CD4-positive, alpha-beta T cell treated with Interferon alpha-2 for 1 hour (primary cell): ENCODE measurements at places on chromosomes 1 and 21.
A peak's percentile ranks its signal among the peaks of the same experiment; 100 is the strongest.

- DNase-seq: no peak
Observed at GRCh38 chr1:119475866-119476439, 31.1 kb upstream of the HSD3B1 start.

GRCh38 chr1:65319141-65319540 lies 9.8 kb downstream of the DNAJC6 start:
- no peak for DNase-seq

DNA sequence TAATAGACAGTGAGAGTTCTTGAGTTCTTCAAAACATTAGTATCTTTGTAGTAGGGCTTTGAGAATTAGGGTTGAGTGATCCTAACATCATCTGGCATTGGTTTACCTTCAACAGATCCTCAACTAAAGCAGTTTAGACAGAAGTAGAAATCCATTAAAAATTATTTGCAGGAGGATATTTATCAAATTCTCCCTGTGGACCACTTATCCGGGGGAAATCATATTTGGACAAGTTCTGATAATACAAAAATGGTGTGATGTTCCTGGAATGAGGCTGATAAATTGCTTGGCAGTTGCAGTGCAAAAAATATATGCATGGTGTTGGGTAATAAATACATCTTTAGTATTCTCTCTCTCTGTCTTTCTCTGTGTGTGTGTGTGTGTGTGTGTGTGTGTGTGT lies 115.1 kb upstream of the CHODL start:
- DNase-seq: no peak

GRCh38 chr1:43238991-43239469 lies 30.8 kb upstream of the TMEM125 start:
- no peak for DNase-seq

GRCh38 chr1:198088360-198089071 lies 68.3 kb upstream of the NEK7 start:
- DNase-seq: peak; percentile 53

DNA sequence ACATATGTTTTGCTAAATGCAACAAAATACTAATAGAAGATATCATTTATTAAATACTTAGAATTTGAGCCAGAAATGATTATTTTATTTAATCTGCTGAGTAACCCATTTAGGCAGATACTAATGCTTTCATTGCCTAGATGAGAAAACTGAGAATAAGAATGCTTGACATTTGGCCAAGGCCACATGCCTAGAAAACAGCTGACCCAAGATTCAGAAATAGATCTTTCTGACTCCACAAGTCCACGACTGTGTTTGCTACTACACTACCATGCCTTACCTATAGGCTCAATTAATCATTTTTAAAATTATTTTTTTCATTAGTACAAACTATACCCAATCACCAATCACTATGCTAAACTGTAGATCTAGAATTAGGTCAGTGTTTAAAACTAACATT lies 129.7 kb downstream of the ATP1B1 start:
- DNase-seq: no peak

DNA sequence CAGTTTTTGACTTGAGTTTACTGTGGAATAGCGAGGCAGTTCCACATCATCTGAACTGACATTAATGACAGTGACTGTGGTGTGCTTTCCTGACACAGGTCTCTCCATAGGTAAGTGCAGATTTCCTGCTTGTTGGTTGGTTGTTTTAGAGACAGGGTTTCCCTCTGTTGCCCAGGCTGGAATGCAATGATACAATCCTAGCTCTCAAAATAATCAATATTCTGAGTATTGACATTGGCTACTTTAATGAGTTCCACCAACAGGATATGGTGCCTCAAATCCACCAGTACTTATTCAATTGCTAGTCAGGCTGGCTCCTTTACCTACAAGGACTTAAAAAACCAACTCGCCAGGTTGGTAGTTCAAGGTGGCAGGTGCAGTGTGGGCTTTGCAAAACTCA lies 63.8 kb downstream of the CLSTN1 start:
- no peak for DNase-seq

GRCh38 chr1:38221006-38221649 lies 174.5 kb upstream of the POU3F1 start:
- DNase-seq: no peak

- DNase-seq: no peak
Observed at GRCh38 chr1:41649396-41650027, 165.0 kb upstream of the EDN2 start.

DNA sequence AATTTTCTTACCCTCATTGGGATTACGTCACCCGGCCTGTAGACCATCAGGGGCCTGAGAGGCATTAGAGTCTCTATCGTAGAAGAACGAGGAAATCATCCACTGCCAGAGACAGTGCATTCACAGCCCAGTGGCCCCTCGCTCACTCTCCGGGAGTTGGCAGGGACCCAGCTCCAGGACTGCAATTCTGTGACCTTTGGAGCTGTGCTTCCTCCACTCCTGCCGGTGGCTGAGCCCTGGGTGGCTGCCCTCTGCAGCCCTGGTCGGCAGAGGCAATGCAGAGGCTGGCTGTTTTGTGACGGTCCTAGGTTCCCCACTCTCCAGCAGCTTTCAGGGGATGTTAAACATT lies 12.7 kb downstream of the SLC37A1 start:
- DNase-seq: no peak
